ENCODE measurements at places on chromosomes 4 and X. TPM values are rescaled to one million over a fixed set of nuclear protein-coding genes. Genes with fewer than 3 reads are reported as not detected.

DNA sequence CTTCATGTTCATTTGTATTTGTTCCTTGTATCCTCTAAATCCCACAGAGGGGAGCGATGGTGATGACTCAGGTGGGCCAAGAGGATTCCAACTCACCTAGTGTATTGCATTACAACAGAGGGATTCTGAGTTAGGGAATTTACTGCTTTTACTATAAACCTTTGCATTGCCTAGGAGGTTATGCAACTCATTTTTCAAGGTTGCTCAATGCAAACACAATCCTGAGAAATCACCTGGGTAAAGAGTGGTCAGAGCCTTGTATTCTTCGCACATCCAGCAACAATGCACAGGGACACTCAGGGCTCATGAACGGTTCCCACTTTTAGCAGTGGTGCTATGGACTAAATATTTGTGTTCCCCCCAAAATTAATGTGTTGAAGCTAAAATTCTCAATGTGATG lies 28.6 kb upstream of the LSM6 start:
- no peak for DNase-seq

Gene SLC38A5
- total RNA-seq, result 1.8 TPM

DNA sequence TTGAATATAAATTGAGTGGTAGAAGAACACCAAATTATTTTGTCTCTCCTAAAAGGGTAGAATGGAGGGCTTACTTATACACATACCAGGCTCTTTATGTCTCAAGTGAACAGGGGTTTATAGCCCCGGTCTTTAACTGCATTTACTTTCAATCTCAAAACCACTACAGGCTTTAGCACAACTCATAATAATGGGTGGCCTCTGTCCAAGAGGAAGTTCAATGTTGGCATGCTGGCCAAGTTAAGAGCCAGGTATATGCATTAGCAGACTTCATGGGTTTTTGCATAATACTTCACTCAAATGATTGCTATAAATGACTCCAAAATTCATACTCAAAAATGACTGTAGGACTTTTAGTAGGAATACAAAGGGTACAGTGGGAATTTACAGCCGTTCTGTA lies 118.5 kb upstream of the OTUD4 start:
- no peak for DNase-seq

Gene SH3D19
- total RNA-seq, result 24.3 TPM

Gene USP9X
- 74.4 TPM for total RNA-seq

Gene PSAPL1
- total RNA-seq, result 1.2 TPM

GRCh38 chr4:15797320-15797719 lies 19.2 kb downstream of the CD38 start:
- DNase-seq, result no peak

DNA sequence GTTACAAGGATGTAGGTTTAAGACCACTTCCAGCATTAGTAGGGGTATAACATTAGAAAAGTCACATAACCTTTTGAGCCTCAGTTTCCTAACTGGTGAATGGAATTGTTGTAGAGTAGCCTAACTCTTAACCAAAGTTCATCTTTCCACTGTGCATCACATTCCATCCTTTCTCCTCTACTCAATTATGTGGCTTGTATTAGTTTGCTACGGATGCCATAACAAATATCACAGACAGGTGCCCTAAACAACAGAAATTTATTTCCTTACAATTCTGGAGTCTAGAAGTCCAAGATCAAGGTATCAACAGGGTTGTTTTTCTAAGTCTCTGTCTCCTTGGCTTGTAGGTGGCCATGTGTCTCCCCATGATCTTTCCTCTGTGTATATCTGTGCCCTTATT lies 231.9 kb downstream of the RASL11B start:
- DNase-seq, result no peak

- no peak for DNase-seq
Observed at GRCh38 chr4:93414041-93414550, 414.5 kb upstream of the ATOH1 start.

- no peak for DNase-seq
Observed at GRCh38 chr4:143313521-143313920, 23.2 kb upstream of the GAB1 start.

GRCh38 chr4:42713391-42713790 lies 56.5 kb upstream of the ATP8A1 start:
- DNase-seq, result no peak

DNA sequence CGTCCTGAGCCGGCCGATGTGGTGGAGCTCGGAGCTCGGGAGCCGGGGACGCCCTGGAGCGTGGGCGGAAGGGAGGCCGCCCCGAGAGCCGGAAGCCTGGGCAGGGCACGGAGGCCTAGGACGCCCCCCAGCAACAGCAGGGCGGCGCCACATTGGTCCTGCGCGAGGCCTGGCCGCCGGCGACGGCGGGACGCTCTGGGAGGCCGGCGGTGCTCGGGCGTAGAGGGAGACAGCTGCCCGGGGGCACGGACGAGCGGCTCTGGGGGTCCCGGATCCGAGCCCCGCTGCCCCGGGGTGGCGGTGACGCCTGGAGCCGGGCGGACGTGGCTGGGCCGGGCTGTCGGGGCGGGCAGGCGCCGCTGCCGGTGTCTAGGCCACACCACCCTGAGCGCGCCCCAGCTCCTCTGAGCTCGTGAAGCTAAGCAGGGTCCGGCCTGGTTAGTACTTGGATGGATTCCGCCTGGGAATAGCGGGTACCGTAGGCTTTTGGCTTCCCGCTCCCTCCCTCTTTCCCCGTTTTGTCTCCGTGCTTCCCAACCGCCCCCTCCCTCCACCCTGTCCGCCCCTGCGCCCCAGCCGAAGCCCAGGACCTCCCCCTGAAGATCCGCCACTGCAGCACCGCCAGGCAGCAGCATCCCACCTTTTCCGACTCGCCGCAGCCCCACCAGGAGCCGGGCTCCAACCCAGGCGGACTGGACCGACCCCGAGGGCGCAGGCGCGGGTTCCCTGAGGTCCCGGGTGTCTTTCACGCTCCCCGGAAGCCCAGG lies 12.1 kb downstream of the FRG2 start:
- DNase-seq, result no peak

GRCh38 chrX:69605521-69605920 lies 10.4 kb upstream of the EDA start:
- no peak for DNase-seq

DNA sequence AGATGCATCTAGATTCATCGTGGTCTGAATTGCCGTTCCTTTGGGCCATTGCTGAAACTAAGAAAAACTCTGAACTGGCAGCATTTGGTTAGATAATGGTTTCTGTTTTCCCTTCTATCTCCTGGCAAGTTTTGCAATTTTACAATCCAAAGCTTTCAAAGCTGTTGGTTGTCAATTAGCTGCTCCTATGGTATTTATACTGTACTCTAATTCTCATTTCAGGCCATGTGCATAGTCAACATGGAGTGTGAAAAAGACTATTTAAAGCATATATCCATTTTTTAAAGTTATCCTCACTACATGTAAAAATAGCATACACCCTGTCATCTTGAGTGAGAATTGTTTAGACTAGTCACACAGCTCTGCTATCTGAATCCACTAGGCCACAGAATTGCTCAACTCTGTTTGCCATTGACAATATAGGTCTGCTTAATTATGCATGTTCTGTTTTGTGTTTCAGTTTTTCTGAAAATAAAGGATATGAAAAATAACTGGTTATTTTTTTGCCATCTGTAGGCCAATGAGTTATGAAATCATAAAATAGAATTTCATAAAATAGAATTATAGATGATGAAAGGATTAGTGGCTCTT lies 27.7 kb upstream of the TEC start:
- DNase-seq, result no peak

Gene LGI2
- total RNA-seq, result 1.1 TPM

GRCh38 chr4:123209436-123209835 lies 187.2 kb upstream of the SPRY1 start:
- no peak for DNase-seq

Gene TEX13D
- not detected for total RNA-seq

DNA sequence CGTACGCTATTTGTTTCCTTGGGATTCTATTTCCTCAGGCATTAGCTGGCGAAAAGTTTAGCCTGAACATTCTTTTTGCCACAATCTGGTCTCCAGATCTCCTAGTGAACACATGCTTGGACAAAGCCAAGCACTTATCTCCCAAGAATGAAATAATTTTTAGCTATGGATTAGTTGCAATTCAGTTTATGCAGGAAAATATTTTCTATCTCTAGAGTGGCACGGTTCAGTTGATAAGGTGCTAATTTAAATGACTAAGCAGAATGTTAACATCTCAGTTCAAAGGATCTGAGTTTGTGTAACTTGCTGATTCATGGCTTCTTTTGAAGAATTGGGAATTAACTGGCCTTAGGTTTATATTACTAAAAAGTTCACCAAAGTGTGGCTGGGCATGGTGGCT lies 58.1 kb upstream of the JADE1 start:
- no peak for DNase-seq

DNA sequence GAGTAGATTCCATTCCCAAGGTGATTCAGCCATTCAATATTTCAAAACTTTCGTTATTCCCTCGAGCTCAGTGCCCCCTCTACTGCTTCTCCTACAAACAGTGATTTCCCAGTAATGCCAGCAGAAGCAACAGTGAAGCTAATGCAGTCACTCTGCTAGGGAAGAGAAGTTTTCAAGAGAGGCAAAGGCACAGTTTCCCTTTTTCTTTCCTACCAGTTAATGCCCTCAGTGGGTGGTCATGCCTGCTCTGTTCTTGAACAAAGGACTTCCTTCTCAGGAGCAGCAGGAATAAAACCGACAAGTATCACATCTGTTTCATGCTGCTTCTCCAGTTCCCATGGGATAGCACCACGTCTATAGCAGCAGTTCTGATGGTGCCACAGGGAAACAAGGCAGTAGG lies 317.2 kb downstream of the TENM3 start:
- DNase-seq, result no peak
